ENCODE measurements at places on chromosomes 5 and 9.

DNA sequence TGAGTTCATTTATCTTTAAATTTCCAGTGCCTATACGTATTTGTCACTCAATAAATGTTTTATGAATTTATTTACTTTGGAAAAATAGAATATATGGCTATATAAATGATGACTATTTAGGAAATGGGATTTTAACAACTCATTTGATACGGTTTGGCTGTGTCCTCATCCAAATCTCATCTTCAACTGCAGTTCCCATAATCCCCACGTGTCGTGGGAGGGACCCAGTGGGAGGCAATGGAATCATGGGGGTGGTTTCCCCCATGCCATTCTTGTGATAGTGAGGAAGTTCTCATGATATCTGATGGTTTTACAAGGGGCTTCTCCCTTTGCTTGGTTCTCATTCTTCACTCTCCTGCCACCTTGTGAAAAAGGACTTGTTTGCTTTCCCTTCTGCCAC lies 187.6 kb upstream of the EFNA5 start:
- DNase-seq = no peak

DNA sequence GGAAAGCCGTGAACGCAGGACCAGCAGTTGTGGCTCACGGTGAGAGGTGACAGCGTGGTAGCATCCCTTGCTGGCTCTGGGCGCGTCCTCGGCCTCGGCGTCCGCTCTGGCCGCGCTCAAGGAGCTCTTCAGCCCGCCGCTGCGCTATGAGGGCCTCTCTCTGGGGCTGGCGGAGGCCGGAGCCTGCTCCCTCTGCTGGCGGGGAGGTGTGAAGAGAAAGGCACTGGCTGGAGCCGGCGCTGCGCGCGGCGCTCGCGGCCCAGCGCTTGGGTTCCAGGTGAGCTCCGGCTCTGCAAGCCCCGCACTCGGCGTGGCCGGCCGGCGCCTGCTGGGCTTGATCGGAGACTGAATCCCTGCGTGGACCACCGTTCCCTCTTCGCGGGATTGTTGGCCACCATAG lies 705.6 kb downstream of the SEMA5A start:
- no peak for DNase-seq

DNA sequence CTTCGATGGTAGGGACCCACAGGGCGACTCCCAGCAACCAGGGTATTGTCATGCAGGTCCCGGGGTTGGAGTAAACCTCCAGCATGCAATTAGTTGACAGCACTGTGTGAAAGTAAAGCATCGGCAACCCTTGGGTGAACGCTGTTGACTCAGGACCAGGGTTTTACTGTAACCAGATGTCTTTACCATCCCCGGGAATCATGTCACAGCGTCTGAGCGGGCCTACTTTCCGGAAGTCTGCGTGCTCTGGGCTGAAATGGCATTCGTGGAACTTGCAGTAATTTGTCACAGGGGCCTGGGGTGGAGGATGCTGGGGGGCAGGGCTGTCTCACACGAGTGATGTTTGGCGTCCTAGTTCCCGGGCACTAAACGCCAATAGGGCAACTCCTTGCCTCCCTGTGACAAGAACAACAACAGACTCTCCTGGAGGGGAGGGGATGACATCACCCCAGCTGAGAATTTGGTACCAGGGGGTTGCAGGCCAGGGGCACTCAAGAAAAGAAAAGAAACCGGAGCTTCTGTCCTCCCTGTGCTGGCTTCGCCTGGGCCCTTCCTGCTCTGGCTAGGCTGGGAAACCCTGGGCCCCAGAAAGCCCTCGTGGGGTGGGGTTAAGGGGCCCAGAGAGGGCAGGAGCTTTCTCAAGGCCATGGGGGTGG lies 10.1 kb upstream of the UBAC1 start:
- DNase-seq = no peak

DNA sequence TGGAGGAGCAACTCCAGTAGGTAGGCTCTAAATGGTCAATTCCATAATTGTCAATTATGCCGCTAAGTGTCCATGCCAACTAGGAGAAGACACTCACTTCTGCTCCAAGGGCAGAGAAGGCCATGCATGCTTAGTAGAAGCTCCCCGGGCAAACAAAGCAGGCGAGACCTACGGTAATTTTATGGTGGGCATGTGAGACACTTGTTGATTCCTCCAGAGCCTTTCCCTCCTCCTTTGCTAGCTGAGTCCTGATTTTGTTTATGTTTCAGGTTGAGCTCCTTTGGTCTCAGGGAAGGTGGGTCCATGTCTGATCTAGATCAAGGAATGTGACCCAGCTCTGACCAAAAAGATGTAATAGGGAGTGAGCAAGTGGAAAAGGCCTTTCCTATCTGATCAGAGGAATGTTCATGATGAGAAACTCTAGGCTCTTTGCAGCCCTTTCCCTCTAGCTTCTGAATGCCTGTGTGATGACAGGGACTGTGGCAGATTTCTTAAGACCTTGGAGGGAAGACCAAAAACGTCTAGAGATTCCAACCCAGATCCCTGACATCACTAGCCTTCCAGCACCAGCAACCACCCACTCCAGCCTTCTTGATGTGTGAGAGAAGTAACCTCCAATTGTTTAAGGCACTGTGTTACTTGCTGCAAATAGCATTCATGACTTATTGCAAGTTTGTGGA lies 7.7 kb upstream of the CPEB4 start:
- DNase-seq = no peak

DNA sequence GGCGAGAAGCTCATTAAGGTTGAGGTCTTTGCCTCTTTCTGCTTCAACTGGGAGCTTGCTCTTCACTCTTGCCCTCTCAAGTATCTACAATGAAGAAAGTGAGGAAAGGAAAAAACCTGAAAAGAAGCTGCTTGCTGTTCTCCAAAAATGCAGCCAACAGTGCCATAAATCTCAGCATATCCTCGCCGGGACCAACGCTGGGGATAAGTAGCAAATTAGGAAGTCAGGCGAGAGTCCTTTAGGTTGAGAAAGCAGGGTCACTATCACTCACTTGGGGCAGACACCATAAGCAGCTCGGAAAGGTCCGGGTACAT lies 399 bp downstream of the NUP155 start:
- DNase-seq = no peak

DNA sequence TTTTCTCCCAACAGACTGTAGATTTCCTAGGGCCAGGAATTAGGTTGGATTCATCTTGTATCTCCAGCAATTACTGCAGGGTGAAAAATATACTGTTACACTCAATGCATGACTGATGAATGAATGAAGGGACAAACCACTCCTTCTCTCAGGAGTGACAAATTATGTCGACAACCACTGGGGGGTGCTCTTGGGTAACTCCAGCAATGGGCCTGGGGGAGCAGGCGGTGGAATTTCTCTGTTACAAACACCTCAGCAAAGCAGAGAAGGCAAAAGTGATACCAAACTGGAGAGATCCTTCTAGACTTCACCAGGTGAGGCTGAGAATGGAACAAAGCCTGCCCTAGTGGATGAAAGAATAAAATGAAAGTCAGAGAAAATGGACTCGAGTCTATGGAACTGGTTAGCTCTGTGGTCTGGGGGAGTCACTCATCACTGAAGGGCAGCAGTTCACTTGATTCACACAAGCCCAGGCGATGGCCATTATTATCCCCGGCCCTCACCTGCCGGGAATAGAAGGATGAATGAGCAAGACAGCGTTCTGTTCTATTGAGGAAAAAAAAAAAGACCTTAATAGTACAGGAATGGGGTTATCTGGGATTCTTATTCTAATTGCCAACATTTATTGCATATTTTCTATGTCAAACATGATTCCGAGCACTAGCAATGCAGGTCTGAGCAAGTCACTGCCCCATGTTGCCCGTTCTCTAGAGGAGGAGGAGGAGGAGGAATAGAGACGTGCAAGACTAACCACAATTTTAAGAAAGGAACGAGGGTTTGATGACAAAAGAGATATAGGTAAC lies 341.1 kb downstream of the ASTN2 start:
- DNase-seq = no peak

DNA sequence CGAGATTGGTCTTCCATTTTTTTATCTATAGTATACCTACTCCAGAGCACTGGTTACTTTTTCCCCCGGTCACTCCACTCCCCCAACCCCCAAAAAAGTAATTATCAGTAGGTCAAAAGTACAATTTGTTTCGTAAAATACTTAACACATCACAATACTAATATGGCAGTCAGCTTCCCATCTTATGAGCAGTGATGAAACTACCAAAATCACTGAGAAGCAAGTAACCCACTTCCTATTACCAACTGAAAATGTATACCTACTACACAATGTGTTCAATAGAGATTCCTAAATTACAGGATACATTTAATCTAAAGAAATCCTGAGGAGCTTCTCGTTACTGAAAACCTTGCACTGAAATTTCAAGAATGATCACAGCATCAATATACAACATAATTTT lies 1.9 kb downstream of the CERT1 start:
- DNase-seq = no peak

DNA sequence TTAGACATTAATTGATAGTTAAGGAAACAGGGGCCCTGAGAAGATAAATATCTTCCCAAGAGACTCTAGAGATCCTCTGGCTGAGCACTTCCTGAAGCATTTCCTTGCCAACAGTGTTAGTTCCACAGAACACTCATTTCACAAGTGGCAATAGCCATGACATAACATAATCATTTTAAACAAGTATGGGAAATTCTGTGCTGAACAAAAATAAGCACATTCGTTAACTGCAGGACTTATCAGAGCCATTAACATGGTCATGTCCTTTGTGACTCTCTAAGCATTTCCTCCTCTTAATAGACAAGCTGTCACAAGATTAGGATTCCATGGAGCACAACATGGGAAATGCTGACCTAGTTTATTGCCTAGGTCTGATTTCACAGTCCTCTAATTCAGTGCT lies 184.9 kb downstream of the SNX18 start:
- DNase-seq = no peak

GRCh38 chr5:159451197-159452052 lies 121.1 kb upstream of the IL12B start:
- no peak for DNase-seq

DNA sequence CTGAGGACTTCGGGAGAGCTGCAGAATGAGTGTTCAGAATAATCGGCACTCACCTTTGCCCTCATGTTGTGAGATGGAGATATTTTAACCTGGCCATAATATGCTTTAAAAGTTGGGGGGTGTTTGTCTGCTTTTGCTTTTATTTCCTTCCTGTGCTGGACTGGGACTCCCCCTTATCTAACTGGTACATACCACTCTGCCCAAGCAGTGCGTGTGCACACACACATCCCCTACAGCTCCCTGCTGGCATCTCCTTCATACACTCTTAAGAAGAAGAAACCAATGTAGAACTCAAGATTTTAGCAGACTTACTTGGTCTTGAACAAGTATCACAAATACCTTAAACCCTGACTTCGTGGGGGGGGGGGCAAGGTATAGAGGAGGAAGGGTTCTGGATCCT lies 146.2 kb upstream of the DMRT1 start:
- no peak for DNase-seq

DNA sequence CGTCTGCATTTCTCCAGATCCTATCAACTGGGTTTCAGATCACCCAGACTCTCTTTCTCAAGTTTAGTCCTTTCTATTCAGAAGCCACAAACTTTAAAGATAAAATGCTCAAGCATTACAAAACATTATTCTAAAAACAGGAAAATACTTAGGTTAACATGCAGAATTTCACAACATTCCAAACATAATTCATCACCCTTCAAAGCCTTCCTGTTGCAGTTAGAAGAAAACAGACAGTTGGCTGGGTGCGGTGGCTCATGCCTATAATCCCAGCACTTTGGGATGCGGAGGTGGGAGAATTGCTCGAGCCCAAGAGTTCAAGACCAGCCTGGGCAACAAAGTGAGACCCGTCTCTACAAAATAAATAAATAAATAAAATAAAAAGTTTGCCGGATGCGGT lies 7.7 kb upstream of the OCLN start:
- no peak for DNase-seq

DNA sequence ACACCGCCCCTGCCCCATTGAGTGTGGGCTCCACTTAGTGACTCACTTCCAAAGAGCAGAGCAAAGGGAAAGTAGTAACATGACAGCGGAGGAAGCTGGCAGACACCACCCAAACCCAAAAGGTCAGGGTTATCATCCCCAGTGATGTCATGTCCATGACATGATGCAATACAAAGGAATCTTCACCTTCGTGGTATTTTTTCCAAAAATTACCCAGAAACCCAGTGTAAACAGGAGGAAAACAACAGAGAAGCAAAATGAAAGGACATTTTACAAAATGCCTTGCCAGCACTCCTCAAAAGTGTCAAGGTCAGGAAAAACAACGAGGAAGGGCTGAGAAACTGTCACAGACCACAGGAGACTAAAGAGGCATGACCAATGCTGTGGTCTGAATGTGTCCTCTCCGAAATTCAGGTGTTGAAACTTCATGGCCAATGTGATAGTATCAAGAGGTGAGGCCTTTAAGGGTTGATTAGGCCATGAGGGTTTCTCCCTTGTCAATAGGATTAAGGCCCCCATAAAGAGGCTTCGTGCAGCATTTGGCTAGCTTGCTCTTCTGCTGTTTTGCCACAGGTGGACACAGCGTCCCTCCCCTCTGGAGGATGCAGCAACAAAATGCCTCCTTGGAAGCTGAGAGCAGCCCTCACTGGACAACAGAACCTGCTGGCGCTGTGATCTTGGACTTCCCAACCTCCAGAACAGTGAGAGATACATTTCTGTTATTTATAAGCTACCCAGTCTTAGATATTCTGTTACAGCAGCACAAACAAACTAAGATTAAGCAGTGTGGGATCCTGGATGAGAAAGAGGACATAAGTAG lies 30.5 kb upstream of the MED10 start:
- no peak for DNase-seq

GRCh38 chr9:116555119-116555518 lies 132.0 kb upstream of the TRIM32 start:
- no peak for DNase-seq

DNA sequence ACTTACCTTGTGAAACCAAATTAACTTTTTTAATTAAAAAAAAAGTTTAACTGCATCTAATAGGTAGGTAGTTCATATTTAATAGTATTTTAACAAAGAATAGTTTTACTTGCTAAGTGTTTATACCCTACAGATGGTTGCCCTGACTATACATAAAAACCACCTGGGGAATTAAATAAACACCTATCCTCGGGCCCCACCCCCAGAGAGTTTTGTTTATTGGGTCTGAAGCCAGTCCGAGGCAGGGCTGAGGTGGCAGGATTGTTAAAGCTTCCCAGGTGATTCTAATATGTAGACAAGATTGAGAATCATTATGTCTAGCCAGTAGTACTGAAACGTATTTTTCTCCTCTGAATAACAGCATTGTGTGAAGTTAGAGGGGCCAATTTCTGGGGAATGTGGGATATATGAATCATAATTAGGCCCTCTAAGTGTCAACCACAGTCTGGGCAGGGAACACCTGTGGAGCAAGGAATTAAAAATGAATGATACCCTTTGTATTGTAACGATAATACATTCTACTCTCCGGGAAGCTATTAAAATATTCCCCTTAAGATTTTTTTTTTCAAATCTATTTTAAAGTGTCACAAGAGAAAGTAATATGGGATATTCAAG lies 5.6 kb upstream of the PAM start:
- no peak for DNase-seq

DNA sequence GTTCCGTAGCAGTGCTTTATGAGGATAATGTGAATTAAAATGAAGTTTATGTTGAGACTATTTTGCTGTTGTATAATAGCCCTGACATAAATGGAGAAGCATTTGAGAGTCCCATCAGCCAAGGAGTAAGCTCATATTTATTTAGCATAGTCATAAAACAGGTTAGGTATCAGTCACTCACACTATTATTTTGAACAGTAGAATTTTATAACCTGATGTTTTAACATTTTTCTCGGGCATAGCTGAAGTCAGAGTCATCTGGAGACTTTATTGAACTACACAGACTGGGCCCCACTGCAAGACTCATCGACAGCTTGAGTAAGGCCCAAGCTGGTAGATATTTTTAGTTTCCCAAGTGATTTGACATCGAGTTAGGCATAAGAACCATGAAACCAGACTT lies 620.3 kb upstream of the WWC1 start:
- no peak for DNase-seq

- DNase-seq = no peak
These were observed 4.8 kb upstream of the GPR150 start for GRCh38 chr5:95615164-95615467.

GRCh38 chr9:130868230-130868629 lies 28.4 kb downstream of the QRFP start:
- DNase-seq = no peak

Measured in activated naive CD4-positive, alpha-beta T cell treated with anti-CD3 and anti-CD28 coated beads, Interleukin-2, amount 50 U/mL, for 16 hours (primary cell).